ENCODE measurements at places on chromosomes 3 and 15. TPM values are rescaled to one million over a fixed set of nuclear protein-coding genes. Genes with fewer than 3 reads are reported as not detected.

DNA sequence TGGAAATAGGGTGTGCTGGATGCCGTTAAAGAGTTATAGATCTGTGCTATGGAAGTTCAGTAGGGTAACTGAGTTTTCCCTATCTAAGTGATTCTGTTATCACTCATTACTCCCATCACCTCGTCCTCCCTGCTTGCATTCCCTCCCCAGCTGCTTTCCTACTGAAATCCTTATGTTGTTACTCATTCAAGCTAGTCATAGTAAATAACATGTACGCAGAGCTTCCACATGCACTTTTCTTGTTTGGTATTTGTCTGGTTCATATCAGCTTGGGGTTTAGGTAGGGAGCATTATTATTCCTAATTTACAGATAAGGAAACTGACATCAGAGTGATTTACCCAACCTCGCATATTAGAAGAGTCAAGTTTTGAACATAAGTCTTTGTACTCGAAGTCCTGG lies 135.1 kb downstream of the HCN4 start:
- no peak for DNase-seq

DNA sequence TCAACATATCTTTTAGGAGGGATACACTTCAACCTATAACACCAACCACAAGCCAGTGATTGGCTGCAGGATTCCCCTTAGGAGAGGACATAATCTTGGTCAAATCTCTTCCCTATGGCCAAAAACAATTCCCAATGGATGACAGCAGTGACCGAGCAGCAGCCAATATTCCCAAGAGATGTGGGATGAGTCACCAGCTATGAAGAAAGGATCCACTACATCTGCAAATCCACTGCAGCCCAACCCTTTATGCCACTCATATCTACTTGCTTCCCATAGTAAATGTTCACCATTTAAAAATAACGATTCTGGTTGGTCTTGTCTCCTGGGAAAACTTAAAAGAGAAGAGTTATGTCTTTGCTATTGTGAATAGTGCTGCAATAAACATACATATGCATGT lies 4.5 kb upstream of the IQCF5 start:
- DNase-seq = no peak

GRCh38 chr3:51673802-51674654 lies 3.0 kb downstream of the TEX264 start:
- no peak for DNase-seq

DNA sequence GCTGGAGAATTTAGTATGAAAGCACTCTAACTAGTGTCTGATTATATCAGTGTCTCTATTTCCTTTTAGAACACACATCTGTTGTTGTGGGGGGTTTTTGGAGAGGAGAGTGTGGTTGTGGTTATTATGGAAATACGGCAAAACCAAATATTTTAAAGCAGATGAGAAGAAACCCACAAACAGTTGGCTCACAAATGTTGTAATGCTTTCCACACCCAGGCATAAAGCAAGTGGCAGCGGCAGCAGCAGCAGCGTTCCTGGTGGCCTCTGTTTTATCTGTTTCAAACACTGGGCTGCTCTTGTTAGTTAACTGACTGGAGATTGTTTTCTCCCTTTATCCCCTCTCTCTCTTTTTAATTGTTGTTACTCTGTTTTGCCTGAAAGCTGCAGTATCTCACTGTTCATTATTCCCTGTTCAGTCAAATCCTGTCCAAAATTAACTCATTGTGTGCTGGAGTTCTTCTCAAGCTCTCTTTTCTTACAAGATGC lies 1045.5 kb upstream of the NR2F2 start:
- DNase-seq = no peak

DNA sequence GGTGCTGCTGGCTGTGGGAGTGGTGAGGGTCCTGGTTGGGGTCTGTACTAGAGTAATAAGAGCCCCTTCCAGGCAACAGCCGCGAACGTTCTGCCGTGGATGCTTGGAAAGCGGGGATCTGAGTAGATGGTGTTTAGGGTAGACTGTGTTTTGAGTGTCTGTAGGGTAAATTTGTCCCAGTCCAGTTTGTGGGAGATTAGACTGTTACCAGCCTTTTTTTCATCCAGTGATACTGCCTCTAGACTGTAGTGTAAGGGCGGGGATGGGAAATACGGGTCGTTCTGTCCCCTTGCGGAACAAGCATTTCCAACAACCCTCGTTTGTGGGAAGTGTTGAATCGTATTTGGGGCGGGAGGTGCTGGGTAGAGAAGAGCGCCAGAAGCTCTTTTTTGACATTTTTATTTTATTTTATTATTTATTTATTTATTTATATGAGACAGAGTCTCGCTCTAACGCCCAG lies 424 bp downstream of the HAUS2 start:
- no peak for DNase-seq

GRCh38 chr3:45486136-45486535 lies 97.8 kb downstream of the LARS2 start:
- no peak for DNase-seq

DNA sequence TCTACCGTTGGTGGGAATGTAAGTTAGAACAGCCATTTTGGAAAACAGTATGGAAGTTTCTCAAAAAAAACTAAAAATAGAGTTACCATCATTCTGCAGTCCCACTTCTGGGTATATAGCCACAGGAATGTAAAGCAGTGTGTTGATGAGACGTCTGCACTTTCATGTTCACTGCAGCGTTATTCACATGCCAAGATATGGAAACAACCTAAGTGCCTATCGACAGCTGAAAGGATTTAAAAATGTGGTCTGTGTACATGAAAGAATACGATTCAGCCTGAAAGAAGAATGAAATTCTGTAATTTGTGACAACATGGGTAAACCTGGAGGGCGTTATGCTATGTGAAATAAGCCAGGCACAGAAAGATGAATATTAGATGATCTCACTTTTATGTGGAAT lies 157.7 kb downstream of the THSD4 start:
- no peak for DNase-seq

GRCh38 chr15:55170361-55170760 lies 26.4 kb downstream of the RSL24D1 start:
- no peak for DNase-seq

- no peak for DNase-seq
Observed at GRCh38 chr3:24202071-24202470, 257.0 kb downstream of the NR1D2 start.

GRCh38 chr3:43104660-43105595 lies 951 bp downstream of the POMGNT2 start:
- no peak for DNase-seq

GRCh38 chr15:45126535-45127158 lies 3.0 kb downstream of the DUOXA1 start:
- no peak for DNase-seq

- DNase-seq = no peak
Observed at GRCh38 chr3:63015614-63016309, 140.5 kb upstream of the CADPS start.

GRCh38 chr3:195893516-195893915 lies 14.8 kb downstream of the TNK2 start:
- peak; percentile 68 for DNase-seq

GRCh38 chr3:129554356-129555152 lies 11.6 kb downstream of the H1-8 start:
- DNase-seq = no peak

DNA sequence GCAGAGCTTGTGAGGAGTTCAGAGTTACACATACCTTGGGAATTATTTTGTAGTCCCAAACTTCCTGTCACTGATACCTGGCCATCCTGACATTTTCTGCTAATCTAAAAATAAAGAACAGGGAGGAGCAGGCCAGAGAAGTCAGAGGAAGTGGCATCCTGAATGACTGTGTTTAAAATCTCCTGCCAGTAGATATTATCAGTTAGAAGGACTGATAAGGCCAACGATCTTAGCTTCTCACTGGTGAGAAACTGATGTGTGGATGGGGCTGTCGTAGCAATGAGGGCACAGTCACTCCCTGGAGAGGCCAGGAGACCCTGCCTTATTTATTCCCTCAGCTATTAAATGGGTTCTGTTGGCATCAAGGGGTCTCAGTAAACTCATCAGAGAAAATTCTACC lies 115.1 kb downstream of the DGKG start:
- no peak for DNase-seq

GRCh38 chr3:183438735-183439134 lies 10.3 kb upstream of the MCF2L2 start:
- DNase-seq = no peak

- DNase-seq = no peak
Observed at GRCh38 chr15:34606545-34606944, 23.1 kb upstream of the GOLGA8B start.

GRCh38 chr15:74337607-74338211 lies 29.7 kb downstream of the CYP11A1 start:
- no peak for DNase-seq

DNA sequence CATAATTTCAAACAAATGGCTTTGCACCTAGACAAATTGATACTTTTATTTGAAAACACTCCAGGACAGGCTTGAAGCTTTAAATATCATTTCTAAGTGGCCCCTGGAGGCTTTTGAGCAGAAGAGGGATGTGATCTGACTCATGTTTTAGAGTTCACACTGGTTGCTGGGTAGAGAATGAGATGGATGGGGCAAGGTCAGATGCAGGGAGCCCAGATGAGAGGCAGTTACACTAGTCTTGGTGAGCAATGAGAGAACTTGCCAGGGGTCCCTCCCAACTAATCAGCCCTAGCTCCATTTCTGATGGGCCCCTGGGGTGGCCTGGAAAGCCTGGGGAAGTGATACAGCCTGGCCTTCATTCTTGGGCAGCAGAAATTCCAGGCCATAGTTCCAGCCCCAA lies 190.4 kb downstream of the MEGF11 start:
- no peak for DNase-seq

- no peak for DNase-seq
Observed at GRCh38 chr3:187104342-187104741, 35.0 kb downstream of the RPL39L start.

GRCh38 chr3:174049472-174049871 lies 651.9 kb downstream of the NLGN1 start:
- no peak for DNase-seq

DNA sequence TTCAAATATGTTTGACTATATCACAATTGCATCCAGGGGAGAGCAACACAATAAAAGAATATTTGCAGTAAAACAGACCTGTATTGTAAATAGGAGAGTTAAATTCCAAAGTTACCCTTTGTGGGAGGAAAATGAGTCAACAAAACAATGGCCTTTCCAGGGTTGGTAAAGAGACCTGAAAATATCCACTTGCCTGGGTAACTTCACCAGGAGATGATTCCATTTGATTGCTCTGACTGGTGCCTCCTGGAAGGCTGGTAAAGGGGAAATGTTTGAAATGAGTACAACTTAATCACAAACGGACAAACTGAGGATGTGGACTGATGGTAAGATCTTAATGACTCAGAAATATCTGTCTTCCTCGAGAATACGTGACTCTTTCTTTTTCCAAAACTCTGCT lies 43.6 kb upstream of the SRGAP3 start:
- no peak for DNase-seq

GRCh38 chr3:186259612-186260383 lies 102.2 kb downstream of the DGKG start:
- DNase-seq = no peak

CDHR4 gene
- total RNA-seq = not detected

RAP2B gene
- 50.2 TPM for total RNA-seq

CMTM8 gene
- 0.31 TPM for total RNA-seq

SLC6A11 gene
- total RNA-seq = 35.1 TPM

SH2D7 gene
- not detected for total RNA-seq

RLBP1 gene
- 2.3 TPM for total RNA-seq

ARGFX gene
- total RNA-seq = not detected

KIF7 gene
- total RNA-seq = 5.1 TPM

ONECUT1 gene
- total RNA-seq = not detected

EIF3J gene
- 63.0 TPM for total RNA-seq

ROPN1B gene
- 0.31 TPM for total RNA-seq

Measured in occipital lobe (tissue), 3 donors.